Foreskin keratinocyte (primary cell): ENCODE measurements at places on chromosomes 12 and 14. TPM values are rescaled to one million over a fixed set of nuclear protein-coding genes. Genes with fewer than 3 reads are reported as not detected.
A peak's percentile ranks its signal among the peaks of the same experiment; 100 is the strongest.

GRCh38 chr12:64385468-64385867, 5.1 kb downstream of the C12orf56 start:
- no peak for DNase-seq

DNA sequence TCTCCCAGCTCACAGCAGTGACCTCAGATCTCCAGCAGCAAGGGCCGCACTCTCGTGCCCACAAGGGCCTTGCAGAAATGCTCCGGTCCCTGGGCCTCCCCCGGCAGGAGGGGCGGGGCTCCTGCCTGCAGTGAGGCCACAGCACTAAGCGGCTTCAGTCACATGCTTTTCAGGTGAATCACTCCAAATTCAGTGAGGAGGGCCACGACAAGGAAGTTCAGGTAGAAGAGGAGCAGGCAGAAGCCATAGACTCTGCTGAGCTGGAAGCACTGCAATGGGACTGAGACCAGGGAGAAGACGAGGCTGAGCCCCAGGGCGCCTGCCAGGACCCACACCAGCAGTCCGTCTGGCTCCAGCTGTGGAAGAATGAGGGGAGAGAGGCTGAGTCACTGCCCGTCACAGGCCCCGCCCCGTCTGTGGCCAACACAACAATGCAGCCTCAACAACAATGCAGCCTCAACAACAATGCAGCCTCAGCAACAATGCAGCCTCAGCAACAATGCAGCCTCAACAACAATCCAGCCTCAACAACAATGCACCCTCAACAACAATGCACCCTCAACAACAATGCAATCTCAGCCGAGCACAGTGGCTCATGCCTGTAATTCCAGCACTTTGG, 35.2 kb downstream of the SLC8B1 start:
- DNase-seq, result peak; percentile 89

GRCh38 chr14:35827678-35828472, 1.7 kb downstream of the BRMS1L start:
- no peak for DNase-seq

DNA sequence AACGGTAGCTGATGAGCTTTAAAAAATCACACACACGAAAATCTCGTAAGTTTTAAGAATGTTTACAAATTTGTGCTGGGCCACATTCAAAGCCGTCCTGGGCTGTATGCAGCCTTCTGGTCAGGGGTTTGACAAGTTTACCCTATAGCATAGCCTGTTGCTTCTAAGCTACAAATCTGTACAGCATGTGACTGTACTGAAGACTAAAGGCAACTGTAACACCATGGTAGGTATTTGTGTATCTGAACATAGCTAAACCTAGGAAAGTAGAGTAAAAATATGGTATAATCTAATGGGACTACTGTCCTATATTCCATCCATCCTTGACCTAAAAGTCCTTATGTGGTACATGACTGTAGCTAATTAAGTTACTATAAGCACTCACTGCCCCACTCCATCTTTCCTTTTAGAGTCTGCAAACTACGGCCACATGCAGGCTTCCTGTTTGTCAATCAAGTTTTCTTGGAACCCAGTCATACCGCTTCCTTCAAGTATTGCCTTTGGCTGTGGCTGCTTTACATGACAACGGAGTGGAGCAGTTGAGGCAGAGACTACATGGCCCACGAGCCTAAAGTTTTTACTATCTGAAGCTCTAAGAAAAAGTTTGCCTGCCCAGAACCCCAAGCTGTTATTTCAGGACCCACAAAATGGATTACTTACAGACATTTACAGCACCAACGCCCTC, 18.5 kb downstream of the KRT7 start:
- DNase-seq, result no peak

DNA sequence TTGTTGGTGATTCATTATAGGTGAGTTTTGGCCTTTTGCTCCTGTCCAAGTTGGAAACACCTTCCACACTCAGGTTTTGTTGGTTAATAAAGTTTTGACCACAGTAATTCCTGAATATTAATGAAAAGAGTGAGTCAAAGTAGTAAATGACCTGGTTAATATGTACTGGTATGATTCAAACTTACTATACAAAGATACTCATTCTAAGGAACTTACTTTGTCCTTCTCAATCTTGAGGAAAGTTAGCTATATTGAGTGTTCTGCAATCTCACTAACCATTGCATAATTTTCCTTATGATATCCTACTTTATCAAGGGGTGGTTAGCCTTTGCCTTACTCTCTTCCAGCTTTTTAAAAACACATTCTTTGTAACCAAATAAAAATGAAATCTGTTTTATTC, 20.9 kb upstream of the HECTD1 start:
- DNase-seq, result peak; percentile 39

- no peak for DNase-seq
Measured at GRCh38 chr12:92156704-92157395, 11.2 kb upstream of the BTG1 start.

DNA sequence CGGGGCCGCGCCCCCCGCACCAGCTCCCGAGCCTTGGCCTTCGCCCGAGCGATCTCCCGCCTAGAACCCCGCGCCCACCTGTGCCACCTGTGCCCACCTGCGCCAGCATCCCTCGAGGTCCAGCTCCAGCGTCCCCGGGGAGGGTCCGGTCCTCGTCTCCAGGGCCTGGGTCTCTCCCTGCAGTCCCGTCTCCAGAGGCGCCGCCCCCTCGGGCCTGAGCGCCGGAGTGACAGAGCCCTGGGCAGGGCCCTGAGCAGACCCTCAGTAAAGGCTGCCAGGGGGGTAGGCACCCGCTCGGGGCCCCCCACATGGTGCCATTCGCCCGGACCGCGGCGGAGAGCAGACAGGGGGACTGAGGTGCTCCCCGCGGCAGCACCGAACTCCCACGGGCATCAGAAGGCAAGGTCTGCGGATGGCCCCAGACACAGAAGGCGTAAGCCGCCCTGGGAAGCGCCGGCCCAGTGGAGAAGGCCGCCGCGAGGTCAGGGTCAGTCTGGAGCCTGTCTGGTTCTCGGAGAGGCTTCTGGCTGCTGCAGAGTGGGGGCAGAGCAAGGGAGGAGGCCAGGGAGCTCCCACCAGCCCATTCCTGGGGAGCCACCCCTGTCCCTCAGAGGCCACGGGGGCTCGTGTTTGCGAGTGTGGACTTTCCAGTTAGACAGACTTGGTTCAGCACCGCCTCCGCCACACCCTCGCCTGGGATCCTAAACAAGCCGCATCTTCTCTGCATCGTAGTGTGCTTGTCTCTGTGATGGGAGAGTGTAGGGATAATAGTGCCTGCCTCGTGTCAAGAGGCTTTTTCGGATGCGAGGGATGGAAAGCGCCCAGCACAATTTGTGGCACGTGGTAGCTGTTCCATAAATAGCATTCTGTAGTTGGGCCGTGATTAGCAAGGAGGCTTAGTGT, 1.1 kb upstream of the PPP1R13B start:
- no peak for DNase-seq

GRCh38 chr12:119020406-119021360, 39.3 kb downstream of the SRRM4 start:
- DNase-seq, result no peak

- no peak for DNase-seq
Measured at GRCh38 chr12:56998981-56999380, 7.4 kb downstream of the ZBTB39 start.

DNA sequence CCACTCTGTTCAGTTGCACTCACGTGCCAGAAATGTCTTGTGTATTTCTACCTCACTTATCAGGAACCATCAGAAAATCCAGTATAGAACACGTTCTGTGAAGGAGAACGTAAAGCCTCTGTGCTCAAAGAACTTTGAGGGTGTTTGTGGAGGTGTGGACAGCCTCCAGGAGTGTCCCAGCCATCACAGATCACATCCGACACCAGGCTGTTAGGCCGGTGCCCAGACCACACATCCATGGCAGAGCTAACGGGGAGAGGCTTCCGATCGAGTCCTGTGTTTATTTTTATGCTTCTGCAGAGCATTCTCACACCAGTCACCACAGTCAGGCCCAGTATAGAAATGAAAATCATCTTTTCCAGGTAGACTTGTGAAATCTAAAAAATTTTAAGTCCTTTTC, 53.6 kb downstream of the TPCN1 start:
- DNase-seq, result no peak

GRCh38 chr14:80005561-80005960, 205.7 kb downstream of the DIO2 start:
- DNase-seq, result no peak

GRCh38 chr14:23631702-23632460, 4.3 kb upstream of the DHRS2 start:
- DNase-seq, result peak; percentile 85

- no peak for DNase-seq
Measured at GRCh38 chr12:2667716-2668440, 126.9 kb upstream of the FKBP4 start.

DNA sequence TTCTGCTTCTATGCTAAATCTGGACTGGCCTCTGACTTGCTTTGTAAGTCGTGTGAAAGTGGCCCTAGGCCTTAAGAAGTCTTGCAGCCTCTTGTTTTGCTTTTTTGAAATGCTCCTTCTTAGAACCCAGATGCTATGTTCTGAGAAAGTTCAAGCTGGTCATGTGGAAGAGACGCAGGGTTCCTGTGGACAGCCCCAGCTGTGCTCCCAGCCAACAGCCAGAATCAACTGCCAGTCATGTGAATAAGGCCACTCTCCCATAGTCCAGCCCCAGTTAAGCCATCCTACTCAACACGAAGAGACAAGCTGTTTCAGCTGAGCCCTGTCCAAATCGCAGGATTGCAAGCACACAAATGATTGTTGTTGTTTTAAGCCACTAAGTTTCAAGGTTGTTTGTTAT, 37.3 kb upstream of the TBPL2 start:
- no peak for DNase-seq

DNA sequence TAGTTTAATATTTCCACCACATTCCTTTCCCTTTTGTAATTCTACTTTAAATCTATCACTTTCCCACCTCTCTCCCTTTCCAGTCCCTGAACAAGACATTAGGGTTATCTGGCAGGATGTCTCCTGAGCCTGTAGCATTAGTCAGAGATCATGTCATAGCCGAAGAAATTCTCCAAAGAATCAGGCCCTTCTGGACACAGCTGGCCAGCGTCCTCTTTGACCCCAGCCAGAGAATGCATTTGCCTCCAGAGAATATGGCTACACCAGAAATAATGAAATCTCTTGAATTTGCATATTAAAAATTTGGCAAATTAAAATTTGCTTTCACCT, 56.7 kb downstream of the NTF3 start:
- DNase-seq, result no peak

- no peak for DNase-seq
Measured at GRCh38 chr12:52990206-52990605, 16.1 kb upstream of the EIF4B start.

- DNase-seq, result no peak
Measured at GRCh38 chr14:105064721-105065143, 498 bp downstream of the GPR132 start.

The CDKN3 gene
- total RNA-seq, result 61.1 and 79.3 TPM in 2 replicates

The ART4 gene
- total RNA-seq, result not detected in 2 replicates

The RASSF3 gene
- total RNA-seq, result 12.4 and 13.6 TPM in 2 replicates

The ORMDL2 gene
- 85.9 and 103 TPM in 2 replicates for total RNA-seq

The DYRK2 gene
- 18.3 and 20.5 TPM in 2 replicates for total RNA-seq

The HELB gene
- total RNA-seq, result 2.5 and 3.5 TPM in 2 replicates

The BICDL1 gene
- total RNA-seq, result 6.4 and 7.0 TPM in 2 replicates

The SERPINA10 gene
- total RNA-seq, result not detected in 2 replicates

The AICDA gene
- not detected in 2 replicates for total RNA-seq
